Activated CD4-positive, alpha-beta T cell treated with anti-CD3 and anti-CD28 coated beads for 36 hours (primary cell): ENCODE measurements at places on chromosomes 7 and 10. TPM values are rescaled to one million over a fixed set of nuclear protein-coding genes. Genes with fewer than 3 reads are reported as not detected.

DNA sequence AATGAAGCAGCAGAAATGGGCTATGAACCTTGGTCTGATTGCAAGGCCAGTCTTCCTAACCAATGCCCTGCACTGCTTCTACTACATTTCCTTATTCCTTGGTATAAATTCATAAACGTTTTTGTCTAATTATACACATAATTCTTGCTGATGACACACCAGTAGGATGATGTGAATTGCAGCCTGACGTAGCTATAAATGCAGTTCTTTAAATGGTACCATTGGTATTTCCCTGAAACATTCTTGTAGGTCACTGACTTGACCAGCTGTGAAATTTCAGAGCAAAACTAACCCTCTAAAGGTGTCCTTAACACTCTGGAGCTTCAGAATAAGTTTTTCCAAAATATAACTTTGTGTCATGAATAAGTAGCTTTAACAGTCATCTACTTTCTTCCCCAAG is 50.8 kb downstream of the IFIT5 start:
- H3K36me3 ChIP-seq, result no peaks in the 10 kb centered on the region
- DNase-seq, result no peak
- no peaks in the 10 kb centered on the region for H3K4me1 ChIP-seq
- H3K27me3 ChIP-seq, result no peaks in the 10 kb centered on the region

The RGS10 gene
- total RNA-seq, result 191 TPM

GRCh38 chr7:105980645-105981396 is 17.8 kb downstream of the CDHR3 start:
- H3K4me1 ChIP-seq, result no peaks in the 10 kb centered on the region
- H3K36me3 ChIP-seq, result no peaks in the 10 kb centered on the region
- DNase-seq, result no peak
- H3K27me3 ChIP-seq, result peaks cover 2% of the 10 kb centered on the region

The SYNPO2L gene
- not detected for total RNA-seq

The WDFY4 gene
- 0.07 TPM for total RNA-seq

DNA sequence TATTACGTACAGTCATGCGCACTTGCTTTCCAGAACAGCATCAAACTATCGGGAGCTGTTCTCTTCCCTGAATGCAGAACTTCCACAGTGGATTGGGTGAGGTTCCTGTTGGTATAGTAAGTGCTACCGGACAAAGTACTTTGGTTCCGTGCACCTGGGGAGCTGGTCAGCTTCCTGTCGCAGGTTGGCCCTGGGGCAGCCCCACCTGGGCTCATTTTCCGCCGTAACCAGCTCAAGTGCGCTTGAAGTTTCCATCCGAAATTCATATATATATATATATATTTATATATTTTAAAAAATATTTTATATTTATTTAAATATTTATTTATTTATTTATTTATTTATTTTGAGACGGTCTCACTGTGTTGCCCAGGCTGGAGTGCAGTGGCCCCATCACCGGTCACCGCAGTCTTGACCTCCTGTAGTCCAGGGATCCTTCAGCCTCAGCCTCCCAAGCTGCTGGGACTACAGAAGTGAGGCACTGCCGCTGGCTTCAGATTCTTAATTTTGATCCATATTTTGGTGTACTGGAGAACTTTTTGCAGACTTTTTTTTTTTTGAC is 6.5 kb downstream of the SCART1 start:
- H3K27me3 ChIP-seq, result no peaks in the 10 kb centered on the region
- no peak overlapping the region for H3K4me3 ChIP-seq
- no peaks in the 10 kb centered on the region for H3K36me3 ChIP-seq
- DNase-seq, result no peak
- H3K27ac ChIP-seq, result no peak overlapping the region

The RARRES2 gene
- not detected for total RNA-seq

The ATRNL1 gene
- total RNA-seq, result 0.21 TPM

GRCh38 chr7:137870684-137871083 is 23.9 kb upstream of the DGKI start:
- H3K27ac ChIP-seq, result no peak overlapping the region
- peaks cover 16% of the 10 kb centered on the region for H3K4me1 ChIP-seq
- no peaks in the 10 kb centered on the region for H3K27me3 ChIP-seq
- H3K4me3 ChIP-seq, result no peak overlapping the region

- no peak overlapping the region for H3K27ac ChIP-seq
- no peak for DNase-seq
- H3K36me3 ChIP-seq, result no peaks in the 10 kb centered on the region
- no peaks in the 10 kb centered on the region for H3K27me3 ChIP-seq
These were observed 205.9 kb upstream of the PHF14 start for GRCh38 chr7:10767771-10768170.

- H3K27ac ChIP-seq, result no peak overlapping the region
- no peaks in the 10 kb centered on the region for H3K36me3 ChIP-seq
These were observed 244.3 kb upstream of the PHYHIPL start for GRCh38 chr10:58932126-58932525.

DNA sequence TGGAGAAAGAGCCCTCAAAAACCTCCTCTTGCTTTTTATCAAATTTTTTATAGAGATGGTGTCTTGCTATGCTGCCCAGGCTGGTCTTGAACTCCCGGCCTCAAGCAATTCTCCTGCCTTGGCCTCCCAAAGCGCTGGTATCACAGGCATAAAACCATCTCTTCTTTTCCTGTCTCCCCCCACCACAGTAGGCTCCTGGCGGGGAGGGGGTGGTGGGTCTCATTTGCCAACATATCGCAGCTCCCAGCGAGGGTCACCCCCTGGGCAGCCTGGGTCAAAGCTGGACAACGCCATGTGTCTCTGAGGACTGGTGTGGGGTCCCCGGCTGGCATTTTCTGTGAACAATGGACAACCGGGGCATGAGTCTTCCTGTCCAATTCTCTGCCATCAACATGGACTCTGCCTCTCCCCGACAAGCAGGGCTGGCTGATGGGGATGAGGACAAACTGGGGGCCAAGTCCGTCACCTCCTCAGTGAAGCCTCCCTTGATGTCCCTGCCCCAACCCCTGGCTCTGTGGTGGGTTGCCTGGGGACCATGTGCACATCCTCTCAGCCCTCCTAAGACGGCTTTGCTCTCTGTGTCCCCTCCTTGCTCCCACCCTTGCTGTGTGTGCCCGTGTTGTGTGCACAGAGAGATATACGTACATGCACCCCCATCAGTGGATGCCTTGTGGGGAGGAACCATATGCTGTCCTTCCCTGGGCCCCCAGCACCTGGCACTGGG is 86.4 kb upstream of the GNA12 start:
- DNase-seq, result no peak
- H3K4me1 ChIP-seq, result peaks cover 20% of the 10 kb centered on the region
- no peak overlapping the region for H3K4me3 ChIP-seq
- no peaks in the 10 kb centered on the region for H3K27me3 ChIP-seq

DNA sequence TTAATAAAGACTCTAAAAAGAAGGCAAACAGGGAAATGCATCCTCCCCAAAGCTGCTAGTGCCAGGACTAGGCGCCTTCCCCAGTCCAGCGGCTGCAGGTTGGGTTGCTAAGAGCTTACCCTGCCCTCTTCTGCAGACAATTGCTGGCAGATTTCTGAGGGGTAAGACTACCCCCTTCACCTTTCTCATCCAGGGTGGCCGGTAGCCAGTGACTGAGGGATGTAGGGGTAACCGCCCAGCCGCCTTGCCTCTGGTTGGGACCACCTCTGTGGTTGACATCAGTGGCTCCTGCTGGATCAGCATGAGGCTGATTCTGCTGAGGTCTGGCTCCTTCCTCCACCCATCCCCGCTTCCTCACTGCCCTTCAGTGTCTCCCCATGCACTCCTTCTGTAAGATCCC is 71.2 kb downstream of the ADCYAP1R1 start:
- no peak overlapping the region for H3K4me3 ChIP-seq
- peaks cover 4% of the 10 kb centered on the region for H3K27me3 ChIP-seq
- no peaks in the 10 kb centered on the region for H3K4me1 ChIP-seq
- no peak overlapping the region for H3K27ac ChIP-seq
- DNase-seq, result no peak
